ENCODE measurements at places on chromosomes 5 and 9.

- no peak for DNase-seq
Measured at GRCh38 chr5:7866196-7866595, 2.6 kb downstream of the FASTKD3 start.

DNA sequence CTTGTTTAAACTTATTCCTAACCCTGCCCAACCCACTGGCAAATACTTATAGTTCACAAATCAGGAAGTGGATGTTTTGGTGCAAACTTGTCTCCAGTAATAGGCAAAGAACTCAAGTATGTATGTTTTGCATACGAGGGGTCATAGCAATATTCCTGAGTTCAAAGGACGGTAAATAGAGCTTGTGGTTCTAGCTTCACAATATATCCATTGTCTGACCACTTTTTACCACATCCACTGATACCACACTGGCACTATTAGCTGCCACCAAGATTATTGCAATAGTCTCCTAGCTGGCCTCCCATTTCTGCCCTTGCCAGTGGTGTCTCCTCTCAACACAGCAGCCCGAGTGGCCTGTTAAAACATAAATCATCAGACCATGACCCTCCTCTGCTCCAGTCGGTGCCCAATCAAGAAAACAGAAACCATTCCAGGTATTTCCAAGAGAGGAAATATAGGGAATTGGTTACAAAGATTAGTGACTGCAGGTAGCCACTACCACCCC, 17.0 kb downstream of the GRXCR2 start:
- no peak for DNase-seq

- DNase-seq = peak; percentile 48
Measured at GRCh38 chr9:133207540-133208170, 1.4 kb downstream of the OBP2B start.

DNA sequence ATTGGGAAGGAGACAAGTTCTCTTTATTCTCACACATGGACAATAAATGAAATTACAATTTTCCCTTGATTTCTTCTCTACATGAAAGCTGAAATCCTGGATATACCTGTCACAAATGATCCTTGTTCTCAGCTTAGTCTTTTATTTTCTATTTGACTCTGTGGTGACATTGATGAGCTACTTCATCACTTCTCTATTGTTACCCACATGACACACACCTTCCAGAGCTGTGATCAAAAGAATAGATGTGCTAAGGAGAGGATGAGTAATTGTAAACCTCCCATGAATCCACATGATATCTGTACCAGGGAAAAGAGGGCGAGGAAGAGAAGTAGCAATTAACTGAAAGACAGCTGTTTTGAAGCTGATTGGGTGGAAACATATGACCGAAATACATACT, 102.0 kb downstream of the CAVIN4 start:
- DNase-seq = no peak

- no peak for DNase-seq
Measured at GRCh38 chr5:37886242-37886905, 46.5 kb upstream of the GDNF start.

- no peak for DNase-seq
Measured at GRCh38 chr5:123549256-123549904, 37.4 kb downstream of the CSNK1G3 start.

DNA sequence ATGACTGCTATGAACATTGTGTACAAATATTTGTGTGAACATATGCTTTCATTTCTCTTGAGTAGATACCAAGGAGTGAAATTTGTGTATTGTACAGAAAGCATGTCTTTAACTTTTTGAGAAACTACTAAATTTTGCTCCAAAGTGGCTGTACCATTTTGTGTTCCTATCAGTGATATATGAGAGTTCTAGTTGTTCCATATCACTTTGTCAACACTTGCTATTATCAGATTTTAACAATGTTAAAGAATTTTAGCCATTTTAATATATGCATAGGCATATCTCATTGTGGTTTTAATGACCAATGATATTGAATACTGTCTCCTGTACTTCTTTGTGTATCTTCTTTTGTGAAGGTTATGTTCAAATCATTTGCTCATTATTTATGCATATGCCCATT, 142.9 kb upstream of the NR3C1 start:
- no peak for DNase-seq

DNA sequence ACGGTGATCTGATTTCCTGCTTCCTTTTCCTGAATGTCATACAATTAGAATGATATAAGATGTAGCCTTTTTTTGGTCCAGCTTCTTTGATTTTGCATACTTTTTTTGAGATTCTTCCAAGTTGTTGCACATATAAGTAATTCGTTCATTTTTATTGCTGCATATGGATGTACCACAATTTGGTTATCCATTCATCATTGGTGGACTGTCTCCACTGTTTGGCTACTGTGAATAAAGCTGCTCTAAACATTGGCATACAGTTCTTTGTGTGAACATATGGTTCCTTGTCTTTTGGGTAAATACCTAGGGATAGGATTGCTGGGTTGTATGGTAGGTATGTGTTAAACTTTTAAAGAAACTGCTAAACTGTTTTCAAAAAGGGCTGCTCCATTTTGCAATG, 52.6 kb downstream of the OR1J1 start:
- DNase-seq = no peak

- DNase-seq = peak; percentile 86
Measured at GRCh38 chr5:395156-395920, 47.6 kb upstream of the EXOC3 start.

GRCh38 chr5:142287096-142287972, 37.5 kb downstream of the SPRY4 start:
- DNase-seq = no peak

DNA sequence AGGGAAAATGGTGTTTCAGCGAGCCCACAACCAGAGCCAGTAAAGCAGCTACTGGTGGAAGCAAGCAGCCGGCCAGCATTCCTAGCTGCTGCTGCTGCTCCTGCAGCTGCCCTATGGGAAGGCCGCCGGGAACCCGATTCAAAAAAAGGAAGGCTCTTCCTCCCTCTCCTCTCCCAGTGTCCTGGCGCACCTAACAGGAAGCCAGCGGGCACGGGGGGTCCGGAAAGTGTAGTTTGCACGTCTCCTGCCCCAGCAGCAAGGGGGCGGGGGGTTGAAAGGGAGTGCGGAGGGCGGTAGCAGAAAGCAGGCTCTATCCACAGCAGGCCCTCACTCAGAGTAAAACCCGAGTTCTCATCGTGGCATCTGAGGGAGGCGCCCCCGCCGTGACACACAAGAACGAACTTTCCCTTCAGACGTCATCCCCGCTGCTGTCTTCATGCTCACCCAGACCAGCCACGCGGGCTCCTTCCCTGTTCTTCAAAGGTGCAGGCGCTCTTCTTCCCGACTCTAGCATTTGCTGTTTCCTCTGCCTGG, 16.5 kb downstream of the GRXCR2 start:
- DNase-seq = peak; percentile 89

DNA sequence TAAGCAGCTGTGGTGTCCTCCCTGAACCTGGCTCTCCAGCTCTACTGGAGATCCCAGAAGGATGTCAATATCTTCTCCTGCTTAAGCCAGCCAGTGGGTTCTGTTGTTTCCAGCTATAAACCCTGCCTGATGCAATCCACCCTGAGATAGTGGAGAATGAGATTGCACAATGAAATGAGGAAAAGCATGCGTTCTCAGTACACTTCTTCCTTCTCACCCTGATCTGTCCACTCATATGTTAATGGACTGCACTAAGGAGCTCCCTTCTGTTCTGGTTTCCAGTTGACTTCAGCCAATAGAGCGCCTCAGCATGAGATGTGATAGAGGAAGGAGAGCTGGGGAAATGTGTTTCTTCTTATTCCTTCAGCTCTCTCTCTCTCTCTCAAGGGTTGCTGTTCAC, 40.0 kb upstream of the CDH6 start:
- no peak for DNase-seq

DNA sequence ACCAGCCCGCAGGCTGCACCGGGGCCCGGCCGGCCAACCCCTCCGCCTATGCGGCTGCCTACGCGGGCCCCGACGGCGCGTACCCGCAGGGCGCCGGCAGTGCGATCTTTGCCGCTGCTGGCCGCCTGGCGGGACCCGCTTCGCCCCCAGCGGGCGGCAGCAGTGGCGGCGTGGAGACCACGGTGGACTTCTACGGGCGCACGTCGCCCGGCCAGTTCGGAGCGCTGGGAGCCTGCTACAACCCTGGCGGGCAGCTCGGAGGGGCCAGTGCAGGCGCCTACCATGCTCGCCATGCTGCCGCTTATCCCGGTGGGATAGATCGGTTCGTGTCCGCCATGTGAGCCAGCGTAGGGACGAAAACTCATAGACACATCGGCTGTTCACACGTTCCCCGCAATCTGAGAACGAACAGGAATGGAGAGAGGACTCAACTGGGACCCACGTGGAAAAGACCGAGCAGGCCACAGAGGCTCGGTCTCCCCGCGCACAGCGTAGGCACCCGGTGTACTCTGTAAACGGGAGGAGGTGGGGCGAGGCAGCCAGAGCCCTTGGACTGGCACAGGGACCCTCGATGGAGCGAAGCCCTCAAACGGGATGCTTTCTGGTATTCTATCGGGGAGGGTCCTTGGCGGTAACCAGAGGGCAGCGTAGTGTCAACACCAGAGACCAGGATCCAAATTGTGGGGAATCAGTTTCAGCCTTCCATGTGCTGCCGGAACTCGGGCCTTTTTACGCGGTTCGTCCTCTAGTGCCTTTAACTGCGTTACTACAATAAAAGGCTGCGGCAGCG, 1.9 kb downstream of the FOXE1 start:
- DNase-seq = no peak

- no peak for DNase-seq
Measured at GRCh38 chr5:149265597-149265996, 6.1 kb upstream of the AFAP1L1 start.

DNA sequence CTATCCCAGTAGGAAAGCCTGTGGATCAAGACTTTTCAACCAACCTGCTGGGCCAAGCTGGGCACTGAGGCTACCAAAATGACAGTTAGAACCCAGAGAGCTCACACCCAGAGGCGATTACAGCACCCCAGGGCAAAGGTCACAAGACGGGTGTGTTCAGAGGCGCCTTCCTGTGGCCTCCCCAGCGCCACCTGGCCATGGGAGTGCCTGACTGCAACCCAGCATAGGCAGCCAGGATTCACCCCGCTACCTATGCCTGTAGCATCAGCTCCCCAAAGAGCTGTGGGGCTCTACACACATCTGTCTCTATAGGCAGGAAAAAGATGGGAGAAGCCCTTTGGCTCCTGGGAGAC, 33.5 kb downstream of the PDGFRB start:
- no peak for DNase-seq

- no peak for DNase-seq
Measured at GRCh38 chr5:54902791-54903473, 82.5 kb downstream of the ESM1 start.

- no peak for DNase-seq
Measured at GRCh38 chr9:110224583-110224982, 16.6 kb upstream of the C9orf152 start.

DNA sequence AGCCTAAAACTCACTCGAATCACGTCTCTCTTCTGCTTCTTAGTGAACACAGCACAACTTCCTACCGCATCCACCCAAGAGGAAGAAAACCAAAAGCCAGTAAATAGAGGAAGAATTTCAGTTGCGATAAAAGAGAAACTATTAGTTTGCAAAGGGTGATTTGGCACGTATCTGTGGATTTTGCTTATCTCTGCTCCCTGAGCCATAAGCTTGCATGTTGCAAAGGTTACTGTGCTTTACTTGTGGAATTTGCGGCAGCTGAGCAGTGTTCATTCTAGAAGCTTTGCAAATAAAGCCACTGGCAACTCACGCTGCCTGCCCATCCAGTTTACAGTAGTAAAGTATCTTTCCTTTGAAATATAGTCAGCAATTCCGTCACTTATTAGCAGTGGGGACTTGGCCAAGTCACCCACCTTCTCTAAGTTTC, 149.0 kb upstream of the PCA3 start:
- DNase-seq = no peak

GRCh38 chr9:130906735-130907416, 10.3 kb upstream of the QRFP start:
- DNase-seq = no peak

DNA sequence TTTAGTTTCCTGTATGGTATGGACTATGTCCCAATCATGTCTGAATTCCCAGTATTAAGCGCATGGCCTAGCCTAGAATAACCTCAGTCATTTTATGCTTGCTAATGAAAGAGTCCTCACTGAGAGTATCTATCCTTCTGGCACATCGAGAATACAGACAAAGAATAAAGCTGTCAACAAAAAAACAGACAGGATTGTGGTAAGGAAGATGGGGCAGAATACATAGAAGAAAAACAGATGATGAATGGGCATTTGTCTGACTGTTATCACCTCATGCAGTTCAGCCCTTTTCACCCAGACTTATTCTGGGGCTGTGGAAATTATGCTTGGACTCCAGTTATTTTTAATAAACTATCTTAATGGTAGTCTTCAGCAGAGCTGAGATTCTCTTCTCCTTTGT, 363.8 kb upstream of the TNC start:
- DNase-seq = no peak

DNA sequence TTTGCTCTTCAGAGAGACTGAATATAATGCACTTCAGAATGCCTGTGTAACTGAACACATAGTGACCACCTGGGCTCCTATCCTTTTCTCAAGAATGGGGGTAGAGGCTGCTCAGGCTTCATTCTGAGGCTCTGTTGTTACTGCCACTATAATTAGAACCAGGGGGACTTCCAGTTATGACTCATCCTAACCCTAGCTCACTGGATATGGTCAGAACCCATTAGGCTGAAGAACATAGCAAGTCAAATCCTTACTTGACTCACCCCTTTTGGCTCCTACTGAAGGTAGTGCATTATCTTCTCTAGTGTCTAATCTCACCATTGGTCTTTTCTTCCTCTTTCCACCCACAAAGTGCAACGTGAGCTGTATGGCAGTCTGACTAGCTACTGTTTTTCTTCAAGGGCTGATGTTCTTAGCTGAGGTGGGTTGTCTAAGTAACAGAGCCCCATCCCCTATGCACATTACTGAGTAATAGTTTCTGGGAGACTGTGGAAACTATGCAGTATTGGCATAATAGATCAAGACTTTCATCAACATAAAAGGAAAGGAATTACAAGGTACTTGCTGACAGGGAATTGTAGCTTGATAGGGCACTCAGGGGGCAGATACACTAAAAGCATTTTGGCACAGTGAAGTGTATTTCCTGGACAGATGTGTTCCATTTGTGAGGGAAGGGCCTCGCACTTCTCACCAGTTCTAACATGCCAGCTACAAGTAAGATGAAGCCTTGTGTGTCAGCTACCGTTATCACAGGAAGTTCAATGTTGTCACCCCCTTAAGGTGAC, 431.0 kb upstream of the MEF2C start:
- DNase-seq = no peak

GRCh38 chr9:76512826-76513225, 53.8 kb downstream of the GCNT1 start:
- DNase-seq = no peak

DNA sequence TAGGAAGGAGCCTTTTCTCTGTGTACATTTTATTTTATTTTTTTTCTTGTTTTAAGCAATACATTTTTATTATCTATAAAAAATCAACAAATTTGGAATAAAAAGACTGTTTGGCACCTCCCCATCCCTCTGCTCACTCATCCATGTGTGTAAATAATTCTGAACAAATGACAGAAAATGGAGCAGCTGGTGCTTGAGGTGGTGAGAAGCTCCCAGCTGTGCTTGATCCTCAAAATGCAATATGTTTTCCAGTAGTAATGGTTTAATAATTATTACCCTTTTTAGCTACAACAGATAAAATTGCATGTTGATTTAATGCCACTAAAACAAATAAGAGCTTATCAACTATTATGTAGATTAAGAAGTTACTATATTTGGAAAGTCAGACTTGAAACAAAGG, 132.5 kb downstream of the CDH18 start:
- no peak for DNase-seq

GRCh38 chr5:133247151-133247709, 195.4 kb downstream of the HSPA4 start:
- no peak for DNase-seq

- DNase-seq = no peak
Measured at GRCh38 chr5:140135127-140135526, 9.4 kb downstream of the IGIP start.

Measured in lower leg skin (tissue), 4 donors.